ENCODE measurements at places on chromosomes 11 and 22.

DNA sequence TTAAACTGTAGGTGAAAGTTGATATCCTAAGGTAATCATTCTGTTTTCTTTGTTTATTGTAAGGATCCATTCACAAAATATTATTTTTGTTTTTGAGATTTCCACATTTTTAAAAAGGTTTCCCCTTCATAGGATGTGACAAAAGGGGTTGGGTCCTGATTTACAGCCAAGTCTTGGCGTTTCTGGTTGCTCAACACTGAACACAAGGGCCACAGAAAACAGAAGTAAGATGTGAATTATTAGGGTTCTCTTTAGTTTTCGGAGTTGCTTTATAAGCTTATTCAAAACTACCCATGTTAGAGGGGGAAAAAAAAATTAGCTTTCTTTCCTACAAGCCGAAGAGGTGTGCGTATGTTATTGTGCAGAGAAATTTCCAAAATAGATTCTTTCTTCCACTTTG lies 30.0 kb upstream of the FLI1 start:
- no peak for DNase-seq

DNA sequence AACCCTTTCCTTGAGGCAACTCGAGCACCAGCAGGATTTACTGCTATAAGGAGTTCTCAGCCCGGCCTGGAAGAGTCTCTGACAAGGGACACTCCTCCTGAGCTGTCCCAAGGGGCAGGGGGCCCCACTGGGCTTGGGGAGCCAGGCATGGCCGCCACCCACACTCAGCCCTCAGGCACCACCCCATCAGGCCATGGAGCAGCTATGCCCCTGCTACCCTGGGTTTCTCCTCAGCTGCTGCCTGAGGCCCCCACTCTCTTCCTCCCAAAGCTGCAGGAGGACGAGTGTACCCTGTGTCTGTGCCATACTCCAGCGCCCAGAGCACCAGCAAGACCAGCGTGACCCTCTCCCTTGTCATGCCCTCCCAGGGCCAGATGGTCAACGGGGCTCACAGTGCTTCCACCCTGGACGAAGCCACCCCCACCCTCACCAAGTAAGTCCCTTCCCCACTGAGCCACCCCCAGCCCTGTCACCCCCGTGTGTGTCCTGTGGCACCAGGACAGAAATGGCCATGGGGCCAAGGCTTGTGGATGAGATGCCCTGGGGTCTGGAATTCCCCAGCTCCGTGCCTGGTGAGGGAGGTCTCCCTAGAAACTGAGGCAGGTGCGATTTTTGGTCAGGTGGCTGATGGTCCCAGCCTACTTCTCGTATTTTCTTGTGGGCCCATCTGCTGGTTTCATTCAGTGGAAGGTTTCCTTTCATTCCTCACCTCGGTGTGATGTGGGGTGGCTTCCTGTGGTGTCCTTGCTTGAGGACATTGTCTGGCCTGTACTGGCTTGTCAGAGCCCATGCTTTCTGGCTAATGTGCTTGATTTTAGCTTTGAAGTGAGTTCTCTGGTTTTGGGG lies 28.4 kb downstream of the TAB1 start:
- no peak for DNase-seq

DNA sequence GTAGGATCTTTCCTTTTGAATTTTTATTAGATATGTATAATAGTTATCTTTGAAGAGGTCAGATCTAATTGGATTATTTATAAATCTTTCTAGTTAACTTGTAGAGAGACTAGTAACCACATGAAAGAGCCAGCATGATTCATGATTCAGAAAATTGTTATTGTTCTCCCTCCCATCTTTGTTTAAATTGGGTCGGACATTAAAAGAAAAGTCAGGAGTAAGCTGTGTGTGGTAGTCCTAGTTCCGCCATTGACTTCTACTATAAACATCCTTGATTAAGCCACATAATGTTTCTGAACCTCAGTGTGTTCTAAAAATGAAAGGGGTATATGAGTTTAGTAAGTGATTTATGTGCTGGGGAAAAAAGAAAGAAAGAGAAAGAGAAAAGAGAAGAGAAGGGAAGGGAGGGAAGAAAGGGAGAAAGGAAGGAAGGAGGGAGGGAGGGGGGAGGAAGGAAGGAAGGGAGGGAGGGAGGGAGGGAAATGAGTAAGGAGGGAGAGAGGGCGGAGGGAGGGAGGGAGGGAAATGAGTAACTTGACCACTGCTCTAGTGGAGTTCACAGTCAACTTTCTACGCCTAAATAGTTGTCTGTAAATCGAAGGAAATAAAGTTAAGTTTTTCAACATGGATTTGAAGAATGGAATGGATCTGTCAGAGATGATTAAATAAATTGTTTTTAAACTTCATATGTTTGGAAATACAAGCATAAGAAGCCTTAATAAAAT lies 32.9 kb downstream of the SIK2 start:
- DNase-seq = no peak

DNA sequence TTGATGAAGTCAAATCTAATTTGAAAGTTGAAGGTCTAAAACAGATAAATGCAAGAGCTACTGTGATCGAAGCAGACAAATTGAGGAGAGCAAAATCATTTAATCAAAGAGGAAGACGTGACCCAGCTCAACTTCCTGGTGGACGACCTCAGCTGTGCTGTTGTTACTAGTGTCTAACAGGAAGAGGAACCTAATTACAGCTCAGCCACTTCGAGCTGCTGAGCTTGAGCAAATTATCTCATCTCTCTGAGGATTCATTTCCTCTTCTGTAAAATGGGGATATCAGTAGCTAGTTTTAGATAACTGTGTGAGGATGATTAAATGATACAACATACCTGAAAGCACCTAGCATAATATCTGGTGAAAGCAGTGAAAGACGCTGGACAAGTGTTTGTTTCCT lies 48.6 kb upstream of the OLFML1 start:
- DNase-seq = no peak

DNA sequence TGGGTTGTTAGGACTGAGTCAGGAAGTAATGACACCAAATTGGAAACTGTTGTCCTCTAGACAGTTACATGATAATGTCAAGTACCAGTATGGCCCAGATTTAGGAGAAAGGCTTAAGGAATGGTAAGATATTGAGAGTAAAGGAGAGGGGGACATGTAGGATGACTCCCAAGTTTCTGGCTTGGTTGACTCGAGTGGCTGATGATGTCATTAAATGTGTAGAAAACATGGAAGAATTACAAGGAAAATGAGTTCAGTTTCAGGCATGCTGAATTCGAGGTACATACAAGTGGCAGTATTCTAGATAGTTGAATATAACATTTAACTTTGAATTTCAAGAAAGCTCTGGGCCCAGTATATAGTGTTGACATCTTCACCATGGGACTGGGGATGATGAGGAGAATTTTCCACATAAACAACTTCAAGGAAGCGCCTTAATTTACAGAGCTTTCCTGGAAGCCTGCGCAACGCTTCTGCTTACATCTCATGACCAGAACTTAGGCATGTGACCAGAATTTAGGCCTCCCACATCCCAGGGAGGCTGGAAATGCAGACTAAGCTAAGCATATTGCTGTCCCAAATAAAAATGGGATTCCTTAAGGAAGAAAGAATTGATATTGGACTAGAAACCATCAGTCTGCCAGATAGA lies 3.8 kb downstream of the CFAP300 start:
- DNase-seq = no peak

GRCh38 chr11:20529757-20530156 lies 69.7 kb upstream of the SLC6A5 start:
- DNase-seq = no peak

- peak; percentile 89 for DNase-seq
These were observed 23.2 kb downstream of the CAPN1 start for GRCh38 chr11:65204646-65205601.

DNA sequence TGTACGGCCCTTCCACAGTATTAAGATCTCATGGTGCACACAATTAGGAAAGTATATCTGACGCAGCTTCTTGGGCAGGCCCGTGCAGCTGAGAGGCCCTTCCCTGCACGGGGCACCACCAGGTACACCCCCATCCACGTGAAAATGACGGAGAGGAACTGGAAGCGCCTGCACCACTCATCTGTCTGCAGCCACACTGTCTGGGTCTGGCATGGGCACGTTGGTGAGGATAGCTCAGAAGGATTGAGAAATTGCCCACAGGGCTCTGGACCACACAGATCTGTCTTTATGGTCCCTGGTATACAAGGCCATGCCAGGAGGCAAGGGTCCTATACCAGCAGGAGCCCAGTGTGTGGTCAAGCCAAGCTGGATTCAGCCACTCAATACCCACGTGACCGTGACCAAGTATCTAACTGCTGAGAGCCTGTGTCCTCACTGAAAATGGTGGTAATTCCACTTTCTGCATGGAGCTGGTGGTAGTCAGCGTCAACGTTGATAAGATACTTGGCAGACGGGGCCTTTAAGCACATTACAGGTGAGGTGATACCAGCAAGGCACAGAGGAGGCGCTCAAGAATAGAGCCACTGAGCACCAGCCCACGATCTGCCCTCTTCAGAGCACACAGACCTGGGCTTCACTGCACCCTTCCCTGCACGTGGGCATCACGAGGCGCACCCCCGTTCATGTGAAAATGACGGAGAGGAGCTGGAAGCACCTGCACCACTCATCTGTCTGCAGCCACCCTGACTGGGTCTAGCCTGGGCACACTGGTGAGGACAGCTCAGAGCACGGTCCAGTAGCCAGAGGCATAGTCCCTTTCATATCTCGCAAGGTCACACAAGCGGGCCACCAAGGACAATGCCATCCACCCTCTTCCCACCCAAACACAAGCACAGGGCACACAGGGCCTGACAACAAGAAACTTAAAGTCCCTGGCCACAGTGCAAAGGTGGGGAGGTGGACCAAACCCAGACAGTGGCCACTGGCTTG lies 28.4 kb downstream of the SHANK2 start:
- DNase-seq = no peak

- no peak for DNase-seq
These were observed 248.1 kb downstream of the CTTN start for GRCh38 chr11:70646272-70647049.

- DNase-seq = no peak
These were observed 11.9 kb downstream of the OTOG start for GRCh38 chr11:17558916-17559315.

- DNase-seq = no peak
These were observed 23.9 kb downstream of the IGLL5 start for GRCh38 chr22:22911327-22912134.

DNA sequence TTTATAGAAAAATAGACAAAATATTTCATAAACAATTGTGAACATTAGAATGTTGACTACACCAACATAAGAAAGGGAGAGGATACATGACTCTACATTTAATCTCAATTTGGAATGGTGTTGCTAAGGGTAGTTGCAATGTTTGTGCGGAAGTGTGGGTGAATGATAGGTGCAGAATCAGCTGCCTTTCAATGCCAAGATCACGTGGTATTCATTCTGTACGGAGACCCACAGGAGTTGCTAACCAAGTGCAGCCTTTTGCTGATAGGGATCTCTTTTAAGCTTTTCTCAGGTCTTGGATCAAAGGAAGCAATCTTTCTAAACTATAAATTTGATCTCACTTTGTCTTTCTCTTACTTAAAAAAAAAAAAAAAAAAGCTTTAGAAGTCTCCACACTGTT lies 29.8 kb upstream of the CTSC start:
- no peak for DNase-seq

GRCh38 chr22:37277384-37277783 lies 4.9 kb upstream of the CYTH4 start:
- DNase-seq = no peak

DNA sequence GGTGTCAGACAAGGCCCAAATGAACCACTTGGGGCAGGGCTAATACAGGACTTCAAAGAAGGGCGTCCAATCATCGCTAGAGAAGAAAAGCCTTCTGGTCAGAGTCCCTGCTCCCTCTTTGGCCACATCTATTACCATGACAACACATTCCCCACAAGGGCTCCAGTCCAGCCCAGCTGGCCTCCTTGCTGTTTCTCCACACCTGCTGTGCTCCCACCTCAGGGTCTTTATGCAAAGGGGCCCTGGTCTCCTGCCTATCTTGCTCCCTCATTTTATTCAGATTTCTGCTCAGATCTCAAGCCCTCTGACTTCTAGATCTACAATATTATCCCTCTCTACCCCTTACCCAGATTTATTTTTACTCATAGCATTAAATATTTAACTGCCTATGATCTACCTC lies 58.0 kb upstream of the KIRREL3 start:
- DNase-seq = no peak

DNA sequence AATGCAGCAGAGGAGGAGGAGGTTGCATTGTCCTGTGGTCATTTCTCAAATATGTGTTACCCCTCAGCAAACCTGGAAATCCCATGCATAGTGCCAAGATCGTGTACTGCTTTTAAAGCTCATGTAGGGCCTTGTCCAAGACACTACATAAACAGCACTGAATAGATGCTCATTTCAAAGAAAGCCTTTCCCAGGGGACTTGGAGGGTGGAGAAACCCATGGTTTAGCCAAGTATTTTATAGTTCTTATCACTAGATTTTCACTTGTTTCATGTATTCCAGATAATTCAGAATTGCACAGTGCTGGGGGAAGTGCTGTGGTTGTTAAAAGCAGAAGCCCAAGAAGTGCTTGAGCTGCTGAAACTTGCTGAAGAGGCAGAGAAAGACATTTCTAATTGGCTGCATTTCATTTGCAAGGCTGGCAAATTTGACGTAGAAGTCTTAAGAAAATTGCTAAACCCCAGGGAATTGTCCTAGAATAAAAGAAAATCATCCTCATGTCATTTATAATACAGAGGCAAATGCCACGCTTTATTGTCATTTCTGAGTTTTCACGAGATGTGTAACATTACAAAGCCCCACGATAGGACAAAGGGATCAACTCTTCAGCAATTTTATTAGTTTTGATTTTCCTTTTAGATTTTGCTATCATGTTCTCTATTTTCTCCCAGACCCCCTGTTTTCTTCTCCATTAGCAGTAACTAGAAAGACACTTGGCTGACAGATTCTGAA lies 20.1 kb downstream of the CSRP3 start:
- no peak for DNase-seq

DNA sequence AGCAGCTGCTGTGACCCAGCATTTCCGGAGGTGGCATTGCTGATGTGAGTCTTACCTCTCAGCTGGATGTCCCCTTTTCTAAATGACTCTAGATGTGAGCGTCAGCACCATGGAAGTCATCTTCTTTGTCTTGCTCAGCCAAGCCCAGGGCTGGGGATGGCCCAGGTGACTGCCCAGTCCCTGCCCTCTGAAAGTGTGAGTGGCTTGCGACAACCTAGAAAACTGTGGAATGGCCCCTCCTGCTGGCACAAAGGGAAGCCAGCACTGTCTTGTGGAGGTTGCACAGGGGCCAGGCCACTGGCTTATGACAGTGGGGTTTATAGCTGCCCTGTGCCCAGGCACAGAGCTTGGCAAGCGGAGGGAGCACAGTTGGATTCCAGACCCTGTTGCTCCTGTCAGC lies 6.2 kb downstream of the TUB start:
- no peak for DNase-seq

DNA sequence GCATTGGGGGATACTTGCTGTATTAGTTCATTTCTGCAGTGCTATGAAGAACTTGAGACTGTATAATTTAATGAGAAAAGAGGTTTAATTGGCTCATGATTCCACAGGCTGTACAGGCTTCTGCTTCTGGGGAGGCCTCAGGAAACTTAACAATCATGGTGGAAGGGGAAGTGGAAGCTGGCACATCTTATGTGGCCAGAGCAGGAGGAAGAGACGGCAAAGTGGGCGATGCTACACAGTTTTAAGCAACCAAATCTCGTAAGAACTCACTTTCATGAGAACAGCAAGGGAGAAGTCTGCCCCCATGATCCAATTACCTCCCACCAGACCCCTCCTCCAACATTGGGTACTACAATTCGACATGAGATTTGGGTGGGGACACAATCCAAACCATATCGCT lies 55.1 kb downstream of the TMPRSS5 start:
- no peak for DNase-seq
